ENCODE measurements at places on chromosomes 2 and 18.
A peak's percentile ranks its signal among the peaks of the same experiment; 100 is the strongest.

DNA sequence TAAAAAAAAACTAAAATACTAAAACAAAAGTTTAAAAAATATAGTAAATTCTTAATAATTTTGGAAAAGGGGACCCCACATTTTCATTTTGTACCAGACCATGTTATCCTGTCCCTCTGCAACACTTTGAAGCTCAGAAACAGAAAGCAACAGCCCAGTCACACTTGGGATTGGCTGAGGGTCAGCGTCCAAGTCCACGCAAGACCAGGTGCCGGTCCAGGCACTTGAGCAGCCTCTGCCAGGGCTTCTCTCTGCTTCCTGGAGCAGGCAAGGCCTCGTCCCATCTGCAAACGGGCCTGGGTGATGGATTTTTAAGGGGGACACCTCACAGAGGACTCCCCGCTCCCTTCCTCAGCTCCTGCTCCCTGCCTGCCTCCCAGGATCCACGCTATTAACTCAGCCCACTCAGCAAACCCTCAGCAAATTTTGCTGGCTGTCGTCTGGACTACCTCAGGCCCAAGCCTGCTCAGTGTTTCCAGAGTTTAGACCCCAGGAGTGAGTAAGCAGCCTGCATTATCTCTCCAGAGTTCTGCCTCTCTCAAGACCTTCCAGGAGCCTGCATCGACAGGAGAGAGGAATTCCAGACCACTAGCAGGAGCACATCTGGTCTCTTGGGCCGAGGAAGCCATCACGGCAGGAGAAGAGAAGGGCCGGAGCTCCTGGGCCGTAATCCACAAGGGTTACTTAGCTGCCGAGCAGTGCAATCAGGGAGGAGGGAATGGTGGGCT, 88.7 kb upstream of the STPG4 start:
- no peak for DNase-seq

DNA sequence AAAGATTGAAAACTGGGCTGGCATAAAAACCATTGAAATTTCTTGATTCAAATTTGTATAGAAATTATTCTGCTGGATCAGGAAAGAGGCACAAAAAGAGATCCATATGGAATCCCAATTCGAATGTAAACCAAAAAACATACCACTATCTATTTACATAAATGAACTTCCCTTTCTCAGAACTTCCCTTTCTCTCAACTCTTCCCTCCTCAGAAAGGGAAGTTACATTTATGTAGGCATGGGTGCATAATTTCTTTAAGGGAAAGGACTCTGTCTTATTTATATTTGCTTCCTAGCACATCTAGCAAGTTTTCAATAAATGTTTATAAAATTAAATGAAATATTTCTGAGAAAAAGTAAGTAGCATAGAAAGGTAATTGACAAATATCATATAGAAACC, 398.1 kb upstream of the ATP5MC3 start:
- DNase-seq: no peak

GRCh38 chr2:168790226-168790902, 12.1 kb upstream of the NOSTRIN start:
- DNase-seq: no peak

DNA sequence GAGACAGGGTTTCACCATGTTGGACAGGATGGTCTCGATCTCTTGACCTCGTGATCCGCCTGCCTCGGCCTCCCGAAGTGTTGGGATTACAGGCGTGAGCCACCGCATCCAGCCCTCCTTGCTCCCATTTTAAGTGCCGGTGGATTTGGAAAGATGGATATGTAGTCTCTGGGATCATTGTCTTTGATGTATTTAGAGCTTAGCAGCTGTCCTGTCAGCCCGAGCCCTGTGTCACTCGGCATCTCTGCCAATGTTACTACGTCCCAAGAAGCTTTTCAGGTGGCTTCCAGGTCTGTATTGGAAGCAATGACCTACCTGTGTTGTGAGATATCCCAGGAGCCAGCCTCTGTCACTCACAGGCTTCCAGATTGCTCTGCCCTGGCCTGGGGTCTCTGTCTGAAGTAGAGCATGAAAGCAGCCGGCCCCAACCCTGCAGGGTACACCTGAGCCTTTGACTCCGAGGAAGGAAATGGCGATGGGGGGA, 35.3 kb downstream of the MAP4K4 start:
- no peak for DNase-seq

DNA sequence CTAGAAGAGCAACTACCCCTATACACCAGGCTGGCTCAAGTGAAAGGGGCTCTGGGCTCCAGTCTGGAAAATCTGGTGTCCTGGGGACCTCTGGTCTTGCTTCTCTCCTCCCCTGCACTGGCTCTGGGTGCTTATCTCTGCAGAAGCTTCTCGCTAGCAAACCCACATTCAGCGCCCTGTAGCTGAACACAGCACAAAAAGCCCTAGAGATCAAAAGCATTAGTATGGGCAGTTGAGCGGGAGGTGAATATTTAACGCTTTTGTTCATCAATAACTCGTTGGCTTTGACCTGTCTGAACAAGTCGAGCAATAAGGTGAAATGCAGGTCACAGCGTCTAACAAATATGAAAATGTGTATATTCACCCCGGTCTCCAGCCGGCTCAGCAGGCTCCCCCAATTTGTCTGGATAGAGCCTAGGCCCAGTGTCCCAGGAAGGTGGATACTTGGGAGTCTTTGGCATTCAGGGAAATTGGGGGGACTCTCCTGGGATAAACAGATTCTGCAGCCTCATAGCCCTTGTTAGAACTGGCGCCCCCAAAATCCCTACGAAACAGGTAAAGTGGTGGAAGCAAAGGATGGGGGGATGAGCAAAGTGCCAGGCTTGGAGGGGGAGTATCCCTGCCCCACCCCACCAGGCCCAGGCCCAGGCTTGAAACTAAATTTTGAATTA, 2.5 kb upstream of the HOXD4 start:
- DNase-seq: no peak

- DNase-seq: no peak
Observed at GRCh38 chr2:172804423-172804822, 68.8 kb downstream of the RAPGEF4 start.

DNA sequence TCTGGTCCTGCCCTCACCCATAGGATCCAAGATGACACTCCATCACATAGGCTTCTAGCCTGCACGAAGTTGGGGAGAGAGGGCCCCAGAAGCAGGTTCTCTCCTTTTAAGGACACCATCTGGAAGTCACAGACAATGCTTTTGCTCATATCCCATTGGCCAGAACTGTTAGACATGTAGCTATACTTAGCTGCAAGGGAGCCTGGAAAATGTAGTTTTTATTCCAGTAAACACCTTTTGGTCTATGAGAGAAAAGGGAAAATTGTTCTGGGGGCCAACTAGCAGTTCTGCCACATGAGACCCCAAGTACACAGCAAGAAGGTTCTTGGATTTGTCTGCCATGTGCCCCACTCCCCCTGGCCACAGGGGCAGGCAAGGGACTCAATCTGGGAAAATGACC, 206.1 kb downstream of the ZFP36L2 start:
- no peak for DNase-seq

- no peak for DNase-seq
Observed at GRCh38 chr2:101185085-101185484, 33.9 kb upstream of the TBC1D8 start.

- no peak for DNase-seq
Observed at GRCh38 chr2:95372216-95372829, 30.2 kb upstream of the FAHD2A start.

- no peak for DNase-seq
Observed at GRCh38 chr2:196334710-196335109, 163.3 kb upstream of the STK17B start.

GRCh38 chr18:5943514-5943913, 48.2 kb upstream of the TMEM200C start:
- DNase-seq: no peak

GRCh38 chr2:235669269-235669831, 175.5 kb downstream of the AGAP1 start:
- peak; percentile 60 for DNase-seq

DNA sequence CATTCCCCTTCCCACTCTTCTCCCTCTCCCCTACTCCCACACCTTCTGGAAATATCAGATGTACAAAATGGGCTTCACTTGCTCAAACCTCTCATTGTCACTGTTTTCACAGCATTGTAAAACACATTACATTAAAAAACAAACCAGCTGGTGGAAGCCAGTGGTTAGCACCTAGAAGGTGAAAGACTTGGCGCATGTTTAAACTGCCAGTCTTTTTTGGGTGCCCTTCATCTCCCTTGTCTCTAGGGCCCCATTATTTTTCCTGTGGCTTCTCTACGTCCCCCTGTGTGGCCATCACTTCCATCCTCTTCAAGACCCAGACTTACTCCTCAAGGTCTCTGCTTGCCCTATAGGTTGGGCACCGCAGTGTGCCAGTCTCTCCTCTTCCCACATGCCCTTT, 34.9 kb downstream of the MGAT5 start:
- DNase-seq: no peak

DNA sequence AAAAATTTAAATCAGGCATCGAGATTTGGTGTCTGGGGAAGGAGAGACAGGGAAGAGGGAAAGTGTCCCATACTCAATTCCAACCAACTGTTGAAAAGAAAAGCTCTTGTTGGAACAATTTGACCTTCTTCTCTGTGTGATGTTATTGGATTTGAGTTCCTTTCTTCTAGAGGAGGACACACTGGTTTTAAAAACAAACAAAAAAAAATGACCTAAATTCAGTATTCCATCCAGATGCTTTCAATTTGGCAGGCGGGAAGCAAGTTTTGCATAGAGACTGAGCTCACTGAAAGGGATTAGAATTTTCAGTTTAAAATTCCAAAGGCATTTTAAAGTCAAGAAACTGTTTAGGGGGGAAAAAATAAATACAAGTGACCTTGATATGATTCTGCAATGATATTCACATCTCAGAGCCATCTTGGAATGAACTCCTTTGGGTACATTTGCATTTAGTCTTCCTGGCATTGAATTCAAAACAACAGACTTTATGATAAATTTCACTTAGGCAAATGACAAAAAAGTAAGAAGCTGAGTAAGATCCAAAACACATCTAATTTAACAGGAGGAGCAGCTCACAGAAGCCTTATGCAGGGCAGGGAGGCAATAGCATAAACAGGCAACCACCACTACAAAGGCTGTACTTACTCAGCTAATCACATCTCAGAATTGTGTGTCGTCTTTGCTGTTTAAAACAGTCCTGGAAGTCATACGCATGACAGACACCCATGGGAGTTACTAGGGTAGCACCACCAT, 126.8 kb downstream of the CDH20 start:
- DNase-seq: no peak

All from HTR-8/SVneo (cell line).